ENCODE measurements at places on chromosomes 1 and 21. TPM values are rescaled to one million over a fixed set of nuclear protein-coding genes. Genes with fewer than 3 reads are reported as not detected.

CRYZ gene
- 14.5 TPM for total RNA-seq

HYI gene
- 236 TPM for total RNA-seq

VWA5B1 gene
- not detected for total RNA-seq

C8B gene
- not detected for total RNA-seq

UQCRH gene
- total RNA-seq, result 455 TPM

RIPPLY3 gene
- not detected for total RNA-seq

NBPF10 gene
- 0.47 TPM for total RNA-seq

DNA sequence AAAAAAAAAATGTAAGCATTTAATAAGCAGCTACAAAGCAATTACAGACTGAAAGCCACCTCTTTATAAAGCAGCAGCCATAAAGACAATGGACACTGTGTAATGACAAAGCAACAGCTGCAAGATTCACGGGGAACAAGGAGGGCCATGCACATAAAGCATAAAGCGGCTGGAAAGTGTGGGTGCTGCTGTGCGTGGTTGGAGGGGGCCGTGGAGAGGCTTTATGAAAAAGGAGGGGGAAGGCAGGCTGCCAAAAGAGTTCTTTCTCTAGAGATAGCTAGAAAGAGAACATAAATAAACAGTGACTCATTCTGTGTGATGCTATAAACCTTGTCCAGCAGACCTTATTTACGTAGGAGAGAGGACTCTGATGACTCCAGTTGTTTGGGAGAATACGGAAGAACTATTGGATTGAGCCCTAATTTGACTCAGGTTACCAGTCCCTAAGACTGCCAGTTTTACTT lies 49.3 kb downstream of the ADAMTS1 start:
- no peak for DNase-seq

DNA sequence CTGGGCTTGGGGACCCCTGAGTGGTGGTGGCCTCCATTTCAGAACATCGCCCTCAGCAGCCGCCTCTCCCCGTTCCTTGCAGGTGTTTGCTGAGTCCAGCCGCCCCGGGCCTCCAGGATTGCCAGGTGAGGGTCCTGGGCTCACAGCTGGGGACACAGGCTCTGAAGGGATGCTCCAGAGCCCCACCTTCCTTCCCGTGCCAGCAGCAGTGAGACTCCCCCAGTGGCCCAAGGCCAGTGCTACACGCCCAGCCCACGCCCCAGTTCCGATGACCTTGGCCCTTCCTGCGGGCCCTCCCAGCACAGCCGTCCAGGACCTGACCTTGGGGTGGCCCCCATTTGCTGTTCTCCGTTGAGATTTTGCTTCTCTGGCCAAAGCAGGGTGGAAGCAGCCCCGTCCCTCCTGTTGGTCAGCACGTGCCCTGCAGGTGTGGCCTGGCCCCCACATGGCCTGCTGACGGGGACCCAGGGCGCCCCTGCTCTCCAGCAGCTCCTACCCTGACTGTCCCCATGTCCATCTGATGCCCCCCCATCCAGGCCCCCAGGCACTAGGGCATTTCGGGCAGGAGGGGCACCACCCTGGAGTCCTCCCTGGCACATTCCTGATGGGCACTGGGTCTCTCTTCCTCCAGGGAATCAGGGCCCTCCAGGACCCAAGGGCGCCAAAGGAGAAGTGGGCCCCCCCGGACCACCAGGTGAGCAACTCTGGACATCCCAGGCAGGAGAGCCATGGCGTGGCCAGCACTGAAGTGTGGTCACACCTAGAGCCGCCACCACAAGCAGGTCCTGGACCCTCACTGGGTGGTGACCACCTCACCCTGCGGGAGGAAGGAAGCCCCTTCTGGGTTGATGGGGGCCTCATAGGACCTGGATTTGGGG lies 45.0 kb downstream of the SLC19A1 start:
- no peak for DNase-seq

- no peak for DNase-seq
Observed at GRCh38 chr21:42561762-42562650, 48.4 kb downstream of the SLC37A1 start.

DNA sequence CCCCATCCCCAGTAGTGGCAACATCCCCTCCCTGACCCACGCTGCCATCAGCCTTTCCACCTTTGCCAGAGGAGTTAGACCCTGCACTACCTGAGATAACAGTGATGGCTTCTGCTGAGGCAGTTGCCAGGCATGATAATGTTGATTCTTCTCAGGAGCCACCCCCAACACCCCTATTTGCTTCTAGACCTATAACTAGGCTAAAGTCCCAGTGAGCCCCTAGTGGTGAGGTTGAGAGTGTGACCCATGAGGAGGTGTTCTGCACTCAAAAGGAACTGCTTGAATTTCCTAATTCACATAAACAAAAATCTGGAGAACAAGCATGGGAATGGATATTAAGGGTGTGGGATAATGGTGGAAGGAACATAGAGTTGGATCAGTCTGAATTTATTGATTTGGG lies 159.6 kb upstream of the COL11A1 start:
- no peak for DNase-seq

DNA sequence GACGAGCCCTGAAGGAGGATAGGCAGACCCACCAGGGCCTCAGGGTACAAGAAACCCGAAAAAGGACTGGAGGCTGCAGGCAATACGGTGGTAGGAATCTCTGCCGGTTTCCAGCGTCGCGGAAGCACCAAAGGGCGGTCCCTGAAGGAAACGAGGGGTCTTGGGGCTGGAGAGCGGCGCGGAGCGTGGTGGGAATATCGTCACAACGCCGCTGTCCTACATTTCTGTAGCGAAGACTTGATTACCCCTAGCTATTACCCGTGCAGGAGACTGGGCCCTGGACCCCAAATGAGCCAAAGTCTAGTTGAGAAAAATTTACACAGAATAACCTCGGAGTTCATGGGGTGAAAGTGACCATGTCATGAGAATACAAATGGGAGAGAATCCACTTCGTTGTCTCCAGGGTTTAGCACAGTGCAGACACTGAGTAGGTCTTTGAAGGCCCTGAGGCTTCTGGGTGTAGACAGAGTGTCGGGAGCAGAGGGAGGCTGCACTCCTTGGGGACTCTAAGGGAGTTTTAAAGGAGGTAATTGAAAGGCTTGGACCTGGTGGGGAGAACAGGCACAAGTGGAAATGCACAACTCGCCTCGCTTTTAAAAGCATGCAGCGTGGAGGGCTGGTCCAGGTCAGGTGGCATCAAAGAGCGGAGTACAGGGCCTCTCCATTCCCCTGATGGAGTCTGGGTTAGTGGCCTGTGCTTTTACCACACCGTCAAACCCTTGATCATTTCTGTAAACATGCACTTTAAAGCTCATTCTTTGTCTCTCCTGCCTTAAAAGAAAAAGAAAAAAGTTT lies 1.5 kb downstream of the ATP1A1 start:
- no peak for DNase-seq

- DNase-seq, result no peak
Observed at GRCh38 chr21:15943009-15943666, 213.4 kb downstream of the USP25 start.

- DNase-seq, result no peak
Observed at GRCh38 chr1:232597721-232598120, 32.2 kb downstream of the SIPA1L2 start.

- no peak for DNase-seq
Observed at GRCh38 chr1:88697503-88697902, 13.4 kb downstream of the PKN2 start.

- peak; percentile 12 for DNase-seq
Observed at GRCh38 chr1:175887981-175888428, 144.6 kb upstream of the TNR start.

- no peak for DNase-seq
Observed at GRCh38 chr21:16086121-16086520, 356.3 kb downstream of the USP25 start.

DNA sequence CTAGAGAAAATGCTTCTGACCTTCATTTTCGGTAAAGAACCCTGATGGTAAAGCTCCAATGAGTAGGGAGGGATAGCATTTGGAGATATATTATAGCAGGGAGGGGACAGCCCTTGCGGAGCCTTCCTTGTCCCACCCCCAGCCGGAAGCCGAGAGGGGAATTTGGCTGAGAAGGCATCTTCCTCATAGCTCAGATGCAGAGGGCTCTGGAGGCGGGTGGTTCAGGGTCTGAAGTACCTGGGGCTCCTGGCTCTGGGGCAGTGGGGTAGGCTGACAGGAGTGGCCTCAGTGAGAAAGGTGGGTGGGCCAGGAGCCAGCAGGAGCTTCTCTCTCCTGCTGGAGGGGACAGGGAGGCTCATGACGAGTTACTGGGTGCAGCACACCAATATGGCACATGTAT lies 88.0 kb upstream of the IFFO2 start:
- no peak for DNase-seq

- no peak for DNase-seq
Observed at GRCh38 chr1:205017001-205017400, 26.0 kb upstream of the CNTN2 start.

DNA sequence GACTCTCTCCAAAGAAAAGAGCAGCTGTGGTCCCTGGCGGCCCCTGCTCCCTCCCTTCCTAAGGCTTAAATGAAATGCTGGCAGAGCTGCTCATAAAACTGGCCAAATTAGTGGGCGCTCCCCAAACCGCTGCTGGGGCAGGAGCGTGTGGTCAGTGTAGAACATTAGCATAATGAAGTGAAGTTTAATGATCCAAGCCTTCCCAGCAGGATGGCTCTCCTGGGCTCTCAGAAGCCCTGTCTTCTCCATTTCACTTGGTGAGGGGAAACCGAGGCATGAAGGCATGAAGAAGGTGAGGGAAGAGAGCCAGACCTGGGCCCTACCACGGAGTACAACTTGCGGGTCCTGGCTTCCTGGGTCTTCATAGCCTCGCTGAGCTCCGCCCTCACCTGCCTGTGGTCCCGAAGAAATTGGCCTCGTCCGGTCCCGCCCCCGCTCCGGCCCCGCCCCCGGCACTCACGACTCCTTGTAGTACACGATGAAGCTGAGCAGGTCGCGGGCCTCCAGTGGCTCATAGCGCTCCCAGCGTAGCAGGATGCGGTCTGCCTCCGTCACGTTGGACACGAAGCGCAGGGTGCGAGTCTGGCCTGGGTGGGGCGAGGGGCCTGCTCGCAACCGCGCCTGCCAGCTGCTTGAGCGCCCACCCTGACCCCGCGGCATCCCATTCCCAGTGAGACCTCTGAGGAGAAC lies 10.3 kb downstream of the INSRR start:
- no peak for DNase-seq

DNA sequence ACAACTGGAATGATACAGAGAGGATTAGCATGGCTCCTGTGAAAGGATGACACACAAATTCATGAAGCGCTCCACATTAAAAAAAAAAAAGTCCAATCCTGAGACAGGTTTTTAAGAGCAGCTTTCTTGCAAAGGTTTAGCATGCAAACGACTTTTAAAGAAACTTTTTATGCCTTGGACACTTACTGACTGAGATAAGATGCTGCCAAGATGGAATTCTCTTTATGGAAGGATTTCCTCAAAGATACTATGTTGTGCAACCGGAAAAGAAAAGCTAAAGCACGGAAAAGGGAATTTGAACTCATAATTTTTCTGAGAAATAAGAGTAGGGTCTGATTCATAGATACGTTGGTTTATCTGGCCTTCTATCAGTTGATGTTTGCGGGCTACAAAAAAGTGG lies 27.3 kb downstream of the PIGP start:
- DNase-seq, result no peak

DNA sequence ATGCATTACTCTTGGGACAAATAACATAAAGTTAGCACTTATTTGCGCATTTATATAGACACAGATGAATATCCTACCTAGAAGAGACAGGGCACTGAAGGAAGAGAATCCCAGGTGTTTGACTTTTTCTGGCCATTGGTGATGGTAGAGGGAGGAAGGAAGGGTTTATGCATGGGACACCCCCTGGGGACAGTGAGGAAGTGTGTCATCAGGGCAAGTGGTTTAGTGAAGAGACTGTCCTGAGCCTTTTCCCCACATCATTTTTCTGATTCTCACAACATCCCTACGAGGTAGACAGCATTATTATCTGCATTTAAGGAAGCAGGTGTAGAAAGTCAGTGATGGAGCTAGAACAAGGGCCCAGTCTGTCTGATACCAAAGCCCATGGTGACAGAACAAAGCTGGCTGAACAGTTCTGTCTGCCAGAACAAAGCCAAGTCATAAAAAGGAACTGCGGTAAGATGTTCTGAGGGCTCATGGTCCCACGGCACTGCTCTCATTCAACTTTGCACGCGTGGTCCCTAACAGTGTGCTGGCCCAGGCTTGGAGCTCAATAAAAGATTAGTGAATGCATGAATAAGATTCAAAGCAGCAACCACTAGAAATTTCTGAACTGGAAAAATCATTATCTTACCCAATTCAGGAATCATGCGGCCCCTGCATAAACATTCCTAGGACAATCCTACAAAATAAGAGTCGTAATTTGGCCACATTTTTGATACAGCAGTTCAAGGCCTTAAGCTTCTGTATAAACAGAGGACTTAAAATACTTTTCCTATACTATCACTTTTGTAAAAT lies 12.2 kb upstream of the CDC42BPA start:
- DNase-seq, result no peak

DNA sequence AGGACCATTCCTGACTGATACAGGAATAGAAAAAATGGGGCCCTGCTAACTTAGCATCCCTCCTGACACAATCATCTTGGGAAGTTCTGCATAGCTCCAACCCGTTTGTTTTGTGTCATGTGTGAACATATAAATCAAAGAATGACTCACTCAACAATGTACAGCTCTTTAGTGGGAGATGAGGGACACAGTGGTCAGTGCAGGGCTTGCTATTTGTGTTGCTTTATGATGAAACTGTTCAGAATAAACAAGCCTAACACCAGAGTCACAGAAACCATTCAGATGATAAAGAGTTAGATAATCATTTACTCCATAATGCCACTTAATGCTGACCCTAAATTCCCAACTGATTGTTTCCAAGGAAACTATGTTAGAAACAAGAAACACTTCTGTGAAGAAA lies 154.2 kb upstream of the ZNHIT6 start:
- DNase-seq, result no peak

DNA sequence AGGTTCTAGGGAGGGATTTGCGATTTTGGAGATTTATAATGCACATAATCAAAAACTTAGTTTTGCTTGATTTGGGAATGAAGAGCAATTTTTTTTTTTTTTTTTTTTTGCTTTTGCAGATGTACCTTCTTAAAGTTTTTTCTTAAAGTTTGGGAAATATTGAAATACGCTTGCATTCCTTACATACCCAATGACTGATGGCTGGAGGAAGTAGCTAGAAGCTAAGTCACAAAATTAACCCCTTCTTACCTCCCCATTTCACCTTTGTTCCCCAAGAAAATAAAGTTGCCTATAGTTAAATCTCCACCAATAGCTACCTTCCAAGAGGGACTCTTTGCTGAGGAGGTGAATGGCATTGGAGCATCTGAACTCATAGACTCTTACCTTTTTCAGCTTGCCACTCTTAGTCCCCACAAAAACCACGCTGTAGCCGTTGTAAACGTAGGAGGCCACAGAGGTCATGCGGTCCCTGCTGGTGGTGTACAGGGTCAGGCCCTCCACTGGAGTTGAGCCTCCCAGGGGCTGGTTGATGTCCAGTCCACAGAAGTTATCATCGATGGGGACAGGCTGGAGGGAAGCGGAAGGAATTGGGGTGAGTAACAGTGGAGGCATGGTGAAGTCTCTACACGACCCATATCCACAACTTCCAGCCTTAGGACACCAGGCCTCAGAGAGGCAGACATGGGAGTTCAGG lies 34.1 kb downstream of the PLXNA2 start:
- DNase-seq, result no peak

DNA sequence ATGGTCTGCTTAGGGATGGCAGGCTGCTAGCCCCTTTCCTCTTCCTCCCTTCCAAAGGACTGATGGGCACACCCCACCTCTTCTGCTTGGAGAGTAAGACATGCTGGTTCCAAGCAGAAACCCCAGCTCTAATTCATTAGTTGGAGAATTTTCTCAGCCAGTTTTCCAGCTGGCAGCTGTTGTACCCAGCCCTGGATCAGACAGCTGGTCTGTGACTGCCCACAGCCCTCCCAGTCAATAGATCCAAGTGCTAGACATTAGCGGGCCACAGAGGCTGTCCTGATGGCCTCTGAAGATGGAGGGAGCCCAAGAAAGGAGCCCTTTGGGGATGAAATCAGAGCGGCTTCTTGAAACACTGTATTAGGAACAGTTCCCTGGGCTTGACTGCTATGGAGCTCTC lies 35.8 kb downstream of the ACOT11 start:
- DNase-seq, result no peak

Data from glomerular endothelial cell (primary cell).